NCI-H524 (cell line): ENCODE measurements at places on chromosomes 16 and 17.
A peak's percentile ranks its signal among the peaks of the same experiment; 100 is the strongest.

DNA sequence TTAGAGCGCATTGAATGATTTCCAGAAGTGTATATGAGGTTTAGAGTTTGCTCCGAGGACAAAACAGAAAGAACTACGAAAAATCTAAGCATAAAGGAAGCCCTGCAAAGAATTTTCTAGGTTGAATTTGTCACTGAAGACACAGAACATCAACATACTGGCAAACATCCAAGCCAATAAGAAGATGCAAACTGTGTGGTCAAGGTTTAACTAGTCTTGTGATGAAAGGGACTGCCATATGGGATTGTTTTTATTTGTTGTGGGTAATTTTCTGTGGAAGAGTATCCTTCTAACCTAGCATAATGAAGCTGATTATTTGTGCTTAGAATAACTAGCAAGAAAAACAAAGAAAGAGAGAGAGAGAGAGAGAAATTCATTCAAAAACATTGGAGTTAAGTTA is 492.0 kb upstream of the ERCC4 start:
- no peak for DNase-seq

DNA sequence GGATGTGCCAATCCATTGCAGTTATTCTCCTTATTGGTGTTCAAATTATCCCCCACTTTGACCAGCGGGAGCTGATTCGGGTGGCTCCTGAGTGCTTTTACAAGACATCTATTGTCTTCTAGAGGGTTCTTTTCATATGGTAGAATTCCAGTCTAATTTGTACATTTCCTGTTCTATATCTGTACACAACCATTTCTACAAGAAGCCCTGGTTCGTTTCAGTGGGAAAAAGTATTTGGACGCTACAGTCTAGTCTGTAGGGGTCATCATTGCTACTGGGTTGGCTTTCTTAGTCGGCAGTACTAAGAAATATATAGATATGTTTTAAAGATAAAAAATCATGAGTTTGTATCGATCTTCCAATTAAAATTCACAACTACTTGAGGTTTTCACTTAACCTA is 262.6 kb downstream of the MAP2K6 start:
- DNase-seq, result no peak

DNA sequence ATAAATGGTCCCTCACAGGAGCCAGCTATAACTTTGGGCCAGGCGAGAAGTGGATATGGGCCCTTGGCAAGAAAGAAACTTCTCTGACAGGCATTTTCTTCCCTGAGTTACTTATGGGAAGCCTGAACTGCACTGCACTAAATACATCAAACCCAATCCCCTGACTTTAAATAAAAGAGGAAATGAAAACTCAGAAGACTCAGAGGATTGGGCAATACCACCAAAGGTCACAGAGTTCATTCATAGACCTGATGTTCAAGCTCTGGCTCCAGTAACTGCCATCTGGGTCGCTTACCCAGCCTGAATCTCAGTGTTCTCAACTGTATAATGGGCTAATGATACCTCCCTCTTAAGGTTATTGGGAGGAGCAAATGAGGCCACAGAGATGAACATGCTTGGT is 815 bp downstream of the KRT35 start:
- no peak for DNase-seq

GRCh38 chr17:348692-349425 is 3.7 kb downstream of the RPH3AL start:
- DNase-seq, result no peak

GRCh38 chr17:27805520-27806146 is 5.3 kb upstream of the NOS2 start:
- peak; percentile 95 for DNase-seq

- no peak for DNase-seq
Measured at GRCh38 chr17:29278692-29279091, 15.3 kb downstream of the NUFIP2 start.

DNA sequence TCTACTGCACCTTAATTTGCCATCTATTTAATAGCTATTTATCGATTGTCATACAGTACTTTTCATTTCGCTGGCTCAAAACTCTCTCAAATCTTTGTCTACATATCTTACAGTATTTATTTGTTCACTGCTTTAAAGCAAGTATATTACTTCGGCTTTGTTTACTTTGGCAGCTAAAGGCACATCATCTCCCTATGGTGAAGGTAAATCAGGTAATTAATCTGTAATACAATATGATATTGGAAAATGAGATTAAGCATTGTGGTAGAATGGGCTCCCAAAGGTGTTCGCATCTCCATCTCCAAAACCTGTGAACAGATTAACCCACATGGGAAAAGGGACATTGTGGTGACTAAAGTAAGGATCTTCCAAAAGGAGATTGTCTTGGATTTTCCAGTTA is 6.5 kb downstream of the TMEM170A start:
- no peak for DNase-seq

GRCh38 chr17:57644326-57644725 is 100.8 kb downstream of the CCDC182 start:
- no peak for DNase-seq

GRCh38 chr17:67520252-67520906 is 143.3 kb downstream of the PITPNC1 start:
- no peak for DNase-seq

DNA sequence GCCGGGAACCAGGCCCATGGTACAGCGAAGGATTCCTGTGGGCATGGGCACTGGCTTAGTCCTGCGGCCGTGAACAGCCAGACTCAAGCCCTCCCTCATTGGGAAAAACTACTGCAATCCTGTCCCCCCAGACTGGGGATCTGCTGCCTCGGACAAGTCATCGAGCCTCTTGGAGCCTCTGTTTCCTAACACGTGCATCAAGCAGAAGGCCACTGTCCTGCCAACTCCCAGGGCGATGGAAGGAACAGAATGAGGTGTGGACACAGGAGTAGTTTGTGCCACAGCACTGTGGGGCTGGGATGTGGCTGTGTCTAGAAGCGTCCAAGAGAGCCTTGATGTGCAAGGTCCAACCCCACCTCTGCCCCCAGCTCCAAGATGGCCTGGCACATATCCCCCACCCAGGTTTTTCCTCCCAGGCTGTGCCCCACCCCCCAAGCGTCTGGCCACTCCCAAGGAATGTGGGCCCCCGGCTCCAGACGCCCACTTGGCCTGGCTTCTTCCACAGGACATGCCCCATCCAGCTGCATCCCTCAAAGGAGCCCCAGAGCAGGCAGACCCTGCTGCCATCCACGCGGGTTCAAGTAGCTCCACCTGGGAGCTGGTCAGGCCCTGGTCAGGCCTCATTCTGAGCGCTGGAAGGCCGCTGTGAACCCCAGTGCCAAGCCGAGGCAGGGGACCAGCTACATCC is 3.4 kb downstream of the CAMKK1 start:
- no peak for DNase-seq

GRCh38 chr16:31110106-31111034 is 2.2 kb downstream of the BCKDK start:
- no peak for DNase-seq

DNA sequence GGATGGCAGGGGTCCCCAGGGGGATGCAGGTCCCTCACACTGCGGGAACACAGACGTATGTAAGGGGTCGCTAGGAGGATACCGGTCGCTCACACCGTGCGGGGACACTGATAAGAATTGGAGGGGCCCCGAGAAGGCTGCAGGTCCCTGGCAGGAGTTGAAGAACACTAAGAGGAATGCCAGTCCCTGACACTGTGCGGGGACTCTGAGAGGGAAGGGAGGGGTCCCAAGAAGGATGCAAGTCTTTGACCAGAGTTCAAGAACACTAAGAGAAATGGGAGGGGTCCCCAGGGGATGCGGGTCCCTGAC is 510 bp downstream of the ERCC4 start:
- DNase-seq, result no peak

GRCh38 chr16:7452090-7452489 is 119.4 kb downstream of the RBFOX1 start:
- DNase-seq, result no peak

DNA sequence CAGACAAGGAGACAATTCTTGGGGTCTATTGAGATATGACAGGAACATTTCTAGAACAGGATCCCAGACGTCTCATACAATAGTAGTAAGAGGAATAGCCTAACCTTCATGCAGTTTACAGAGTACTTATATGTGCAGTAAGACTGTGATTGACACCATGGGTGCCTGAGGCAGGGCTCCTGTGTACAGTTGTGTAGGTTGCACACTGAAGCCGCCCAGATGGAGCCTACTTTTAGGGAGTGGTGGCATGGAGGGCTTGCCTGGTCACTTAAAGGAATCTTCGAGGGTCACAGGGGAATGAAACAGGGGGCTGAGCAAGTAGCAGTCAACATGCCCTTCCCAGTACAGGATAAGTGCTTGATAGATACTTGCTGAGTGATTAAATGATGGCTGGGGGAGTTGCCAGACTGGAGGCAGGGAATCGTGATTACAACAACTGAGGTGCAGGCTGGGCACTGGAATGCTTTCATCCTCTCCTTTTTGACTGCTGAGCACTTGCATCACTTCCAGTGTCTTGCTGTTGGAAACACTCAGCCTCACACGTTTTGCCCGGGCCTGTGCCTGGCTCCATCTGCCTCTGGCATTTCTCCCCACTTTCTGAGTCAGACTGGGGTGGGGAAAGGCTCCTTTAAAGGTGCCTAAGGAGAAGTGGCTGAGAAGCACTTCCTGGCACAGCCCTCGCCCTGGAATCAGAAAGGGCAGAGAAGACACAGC is 71.0 kb downstream of the COPRS start:
- DNase-seq, result no peak

DNA sequence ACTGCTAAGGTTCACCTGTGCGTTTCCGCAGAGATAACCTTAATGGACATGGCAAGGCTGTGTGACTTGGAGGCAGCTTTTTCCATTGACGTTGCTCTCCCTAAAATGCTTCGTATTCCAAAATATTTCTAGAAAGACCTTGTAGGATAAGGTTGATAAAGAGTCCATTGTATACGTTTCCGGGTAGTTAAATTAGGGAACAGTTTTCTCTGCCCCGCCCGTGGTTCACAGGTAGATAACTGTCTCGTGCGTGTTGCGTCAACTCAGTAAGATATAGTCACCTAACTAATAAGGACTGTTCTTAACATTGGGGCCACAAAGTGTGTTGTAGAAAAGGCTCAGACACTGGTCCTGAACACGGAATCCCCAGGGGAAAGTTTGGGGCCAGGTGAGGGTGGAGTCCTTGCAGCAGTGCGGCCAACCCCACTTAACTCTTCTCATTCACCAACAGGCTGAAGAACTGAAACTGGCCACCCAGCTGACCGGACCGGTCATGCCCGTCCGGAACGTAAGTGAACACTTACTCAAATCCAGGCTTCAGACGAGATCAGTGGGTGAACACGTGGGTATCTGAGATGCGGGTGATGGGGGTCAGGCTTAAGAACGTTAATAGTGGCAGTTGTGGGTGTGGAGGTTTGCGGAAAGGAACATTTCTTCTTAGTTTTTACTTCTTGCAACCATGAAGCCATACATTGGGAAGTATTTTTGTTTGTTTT is 1.6 kb downstream of the RPL13 start:
- no peak for DNase-seq

GRCh38 chr17:263271-263670 is 81.8 kb upstream of the DOC2B start:
- DNase-seq, result no peak

DNA sequence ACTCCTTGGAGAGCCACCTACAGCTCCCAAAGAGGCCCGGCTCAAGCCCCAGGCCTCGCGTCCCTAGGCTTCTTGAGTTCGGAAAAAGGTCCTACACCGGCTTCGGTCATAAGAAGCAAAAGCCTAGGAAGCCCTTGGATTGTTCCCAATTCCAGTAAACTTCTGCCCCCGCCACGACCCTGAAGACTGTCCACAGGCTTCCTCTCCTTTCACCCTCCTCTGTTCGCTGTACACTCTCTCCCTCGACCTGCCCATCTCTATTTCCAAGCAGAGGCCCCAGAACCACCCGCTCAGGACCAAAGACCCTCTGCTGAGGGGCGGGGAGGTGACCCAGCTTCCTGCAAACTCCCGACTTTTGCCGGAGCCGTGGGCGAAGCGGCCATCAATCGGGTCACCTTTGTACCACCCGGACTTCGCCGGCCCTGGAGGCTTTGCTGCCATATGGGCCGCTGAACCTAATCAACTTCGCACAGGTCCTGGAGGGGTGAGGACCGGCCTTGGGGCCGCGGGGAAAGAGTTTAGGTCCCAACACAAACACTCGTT is 2.7 kb downstream of the HOXB2 start:
- DNase-seq, result peak; percentile 38

GRCh38 chr16:2333772-2334379 is 6.7 kb downstream of the ABCA3 start:
- no peak for DNase-seq

GRCh38 chr17:39098588-39098987 is 52.8 kb downstream of the PLXDC1 start:
- DNase-seq, result no peak

DNA sequence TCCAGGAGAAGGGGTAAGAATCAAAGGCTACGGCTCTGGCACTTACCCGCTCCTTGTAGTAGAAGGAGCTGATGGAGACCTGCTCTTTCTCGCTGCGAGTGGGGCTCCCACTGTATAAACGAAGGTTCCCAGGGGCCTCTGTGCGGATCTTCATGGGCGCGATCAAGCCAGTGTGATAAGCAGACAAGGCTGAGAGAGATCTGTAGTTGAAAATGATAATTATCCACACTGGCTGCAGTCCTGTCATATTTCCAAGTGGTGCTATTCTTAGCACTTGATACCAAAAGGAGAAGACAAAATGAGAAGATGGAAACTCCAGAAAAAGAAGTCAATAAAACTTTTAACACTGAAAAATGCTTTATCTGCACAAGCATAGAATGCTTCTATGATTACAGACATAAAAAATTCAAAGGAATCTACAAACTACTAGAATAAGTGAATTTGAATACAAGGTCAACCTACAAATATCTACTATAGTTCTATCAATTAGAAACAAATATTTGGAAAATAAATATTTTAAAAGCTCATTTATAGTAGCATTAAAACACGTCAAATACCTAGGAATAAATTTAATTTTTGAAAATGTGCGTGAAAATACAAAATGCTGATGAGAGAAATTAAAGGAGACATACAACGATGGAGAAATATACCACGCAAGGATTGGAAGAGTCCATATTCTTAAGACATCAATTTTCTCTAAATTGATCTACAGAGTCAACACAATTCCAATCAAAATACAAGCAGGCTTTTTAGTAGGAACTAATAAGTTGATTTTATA is 80.8 kb downstream of the WDR59 start:
- no peak for DNase-seq

DNA sequence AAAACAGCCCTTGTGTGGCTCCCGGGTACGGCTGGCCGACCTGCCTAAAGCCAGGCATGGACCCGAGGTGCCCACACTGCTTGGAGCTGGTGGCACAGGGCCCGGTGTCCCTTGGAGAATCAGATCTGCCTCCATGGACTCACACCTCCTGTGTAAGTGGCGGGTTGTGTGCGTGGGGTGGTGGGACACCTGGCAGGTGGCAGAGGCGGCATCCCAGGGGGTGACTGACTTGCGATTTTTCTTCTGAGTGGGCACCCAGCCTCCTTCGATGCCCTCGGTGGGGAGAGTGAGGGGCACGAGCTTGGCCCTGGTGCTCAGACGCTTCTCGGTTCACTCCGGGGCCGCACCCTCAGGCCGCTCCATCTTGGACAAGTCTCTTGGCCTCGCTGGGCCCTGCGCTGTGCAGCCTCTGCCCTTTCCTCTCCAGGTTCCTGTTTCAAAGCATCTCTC is 35.8 kb downstream of the METRNL start:
- no peak for DNase-seq
